ENCODE measurements at places on chromosomes 4 and X. TPM values are rescaled to one million over a fixed set of nuclear protein-coding genes. Genes with fewer than 3 reads are reported as not detected.

Gene FHIP1A
- 0.15 TPM for total RNA-seq

Gene ANKRD50
- total RNA-seq: 0.15 TPM

Gene IL3RA
- total RNA-seq: 0.44 TPM

DNA sequence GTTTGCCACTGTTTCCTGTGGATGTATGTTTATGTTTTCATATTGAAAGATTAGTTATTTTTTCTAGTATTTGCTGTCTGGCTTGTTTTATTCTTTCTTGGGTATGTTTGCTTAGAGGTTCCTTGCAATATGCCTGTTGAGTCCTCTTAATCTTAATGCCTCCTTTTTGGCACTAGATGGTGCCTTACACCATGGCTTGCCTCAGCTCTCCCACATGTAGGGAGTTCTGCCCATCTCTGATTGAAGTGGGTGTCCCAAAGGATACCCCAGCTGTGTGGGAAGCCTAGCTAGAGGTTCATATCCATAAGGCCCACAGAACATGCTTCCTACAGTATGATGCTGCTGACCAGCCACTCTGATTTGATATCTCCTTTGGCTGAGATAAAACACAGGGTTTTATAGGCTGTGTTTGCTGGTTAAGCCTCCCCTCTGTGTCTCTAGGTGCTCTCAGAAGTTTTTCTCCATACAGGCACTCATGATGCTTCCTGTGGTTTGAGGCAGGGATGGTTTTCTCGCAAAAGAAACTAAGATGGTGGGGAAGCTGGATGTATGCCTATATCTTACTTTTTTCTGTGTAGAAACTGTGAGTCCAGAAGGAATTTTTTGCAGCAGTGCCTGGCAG is 162.4 kb downstream of the ASB9 start:
- DNase-seq: no peak

- no peak for DNase-seq
Observed at GRCh38 chrX:148513661-148514060, 13.2 kb downstream of the AFF2 start.

Gene RTL9
- not detected for total RNA-seq

DNA sequence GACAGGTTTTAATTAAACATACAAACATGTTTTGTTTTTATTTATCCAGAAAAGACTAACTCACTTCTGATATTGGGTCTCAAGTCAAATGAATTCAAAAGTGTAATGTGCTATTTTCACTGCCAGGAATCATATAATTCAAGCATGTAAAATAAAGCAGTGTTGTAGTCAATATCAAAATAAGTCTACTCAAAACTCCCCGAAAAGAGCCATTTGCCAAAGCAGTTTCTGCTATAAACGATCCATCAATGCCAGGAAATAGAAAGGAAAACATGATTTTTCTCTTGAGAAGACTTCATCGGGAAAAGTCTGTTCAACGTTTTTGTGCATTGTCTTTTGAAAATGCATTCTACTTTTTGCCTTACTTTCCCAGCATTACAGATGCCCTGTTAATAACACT is 633.3 kb downstream of the FAT4 start:
- no peak for DNase-seq

- DNase-seq: no peak
Observed at GRCh38 chr4:4861390-4862018, 2.0 kb downstream of the MSX1 start.

DNA sequence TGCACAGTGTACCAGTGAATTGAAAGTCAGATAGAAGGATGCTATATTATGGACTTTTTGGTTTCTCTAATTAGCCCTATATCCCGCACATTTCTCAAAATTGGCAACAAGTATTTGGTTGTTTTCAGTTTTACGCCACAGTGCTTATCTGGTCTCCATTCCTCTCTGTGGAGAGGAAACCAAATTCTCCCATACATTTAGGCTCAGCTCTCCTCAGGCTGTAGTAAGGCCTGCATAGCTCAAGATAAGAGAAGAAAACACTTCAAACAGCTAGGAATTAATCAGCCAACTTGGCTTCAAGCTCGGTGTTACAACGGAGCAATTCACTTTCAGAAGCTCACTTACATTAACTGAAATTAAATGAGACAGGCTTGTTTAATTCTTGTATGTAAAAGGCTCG is 263.2 kb downstream of the PDHA2 start:
- no peak for DNase-seq

DNA sequence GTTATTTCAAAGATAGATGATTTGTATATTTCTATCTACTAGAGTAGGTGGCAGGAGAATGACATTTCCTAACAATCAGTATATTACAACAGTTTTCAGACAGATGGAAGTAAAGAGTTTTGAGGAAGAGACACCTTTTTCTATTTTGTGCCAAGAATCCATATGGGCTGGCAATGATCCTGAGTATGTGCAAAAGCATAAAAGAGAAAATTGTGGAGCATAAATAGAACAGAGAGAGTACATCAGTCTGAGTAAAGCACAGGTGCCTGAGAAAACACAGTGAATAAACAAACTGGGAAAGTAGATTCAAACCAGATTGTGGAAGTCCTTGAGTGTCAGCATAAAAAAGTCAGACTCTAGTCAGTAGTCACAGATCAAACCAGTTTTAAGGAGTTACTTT is 96.8 kb upstream of the WDR44 start:
- no peak for DNase-seq

DNA sequence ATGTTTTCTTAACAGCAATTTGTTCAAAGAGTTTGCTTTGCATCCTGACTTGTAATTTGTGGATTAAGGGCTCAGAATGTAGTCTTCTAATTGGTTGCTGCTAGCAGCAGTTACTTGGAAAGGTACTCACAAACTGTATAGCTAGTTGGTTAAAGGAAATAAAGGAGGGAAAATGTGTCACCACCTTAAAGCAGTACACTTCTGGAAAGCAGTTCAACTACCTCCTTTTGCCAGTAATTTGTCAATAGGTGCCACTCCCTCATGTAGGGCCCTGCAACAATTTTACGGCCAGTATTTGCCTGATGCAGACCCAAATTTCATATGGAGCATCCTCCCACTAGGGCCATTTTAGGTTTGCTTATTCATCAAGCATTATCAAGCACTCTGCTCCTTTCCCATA is 20.8 kb downstream of the AMOT start:
- DNase-seq: no peak

DNA sequence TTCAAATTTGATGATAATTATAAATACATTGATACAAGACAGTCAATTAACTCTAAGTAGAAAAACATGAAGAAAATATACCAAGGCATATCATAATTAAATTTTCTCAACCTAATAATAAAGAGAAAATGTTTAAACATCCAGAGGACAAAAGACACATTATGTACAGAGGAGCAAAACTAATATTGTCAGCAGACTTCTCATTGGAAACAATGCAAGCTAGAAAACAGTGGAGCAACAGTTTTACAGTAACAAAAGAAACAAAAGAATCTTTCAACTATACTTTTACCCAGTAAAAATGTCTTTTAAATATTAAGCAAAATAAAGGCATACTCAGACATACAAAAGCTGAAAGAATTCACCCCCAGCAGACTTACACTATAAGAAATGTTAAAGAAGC is 238.0 kb downstream of the TMA16 start:
- no peak for DNase-seq

Gene PPP2R2C
- total RNA-seq: not detected

GRCh38 chr4:76585897-76586360 is 150.9 kb downstream of the SHROOM3 start:
- DNase-seq: no peak

GRCh38 chr4:7465017-7465416 is 30.3 kb upstream of the PSAPL1 start:
- DNase-seq: no peak

DNA sequence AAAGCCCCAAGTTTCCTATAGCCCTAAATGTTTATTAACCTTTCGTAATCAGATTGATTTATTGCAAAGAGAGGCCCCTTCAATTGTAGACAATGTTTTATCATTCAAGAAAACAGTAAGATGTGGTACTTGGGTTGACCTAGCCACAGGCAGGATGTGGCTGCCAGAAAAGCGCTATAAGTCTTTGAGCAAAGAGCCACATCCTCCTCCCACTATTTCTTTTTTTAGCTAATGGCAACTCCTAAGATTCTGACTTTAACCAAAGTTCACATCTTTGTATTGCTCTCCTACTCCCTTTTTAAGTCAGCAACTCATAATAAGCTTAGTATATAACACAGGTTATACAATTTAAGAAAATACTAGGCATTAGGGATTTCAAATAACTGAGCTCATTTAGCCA is 70.7 kb upstream of the PPP3CA start:
- DNase-seq: peak; percentile 75

DNA sequence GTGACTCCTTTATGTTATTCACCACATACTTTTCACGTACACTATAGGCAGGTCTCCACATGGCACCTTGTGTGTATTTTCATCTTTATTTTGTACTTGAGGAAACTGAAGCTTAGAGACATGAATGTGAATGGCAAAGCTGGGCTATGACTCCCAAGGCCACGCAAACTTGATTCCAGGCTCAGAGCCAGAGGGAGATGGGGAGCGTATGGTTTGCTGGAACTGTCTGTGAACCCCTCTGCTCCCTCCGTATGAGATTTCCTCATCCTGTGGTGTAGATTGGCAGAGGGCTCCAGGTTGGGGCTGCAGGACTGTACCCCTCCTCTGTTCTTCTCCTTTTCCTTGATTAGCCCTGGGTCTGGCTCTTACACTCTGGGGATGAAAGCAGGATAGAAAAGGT is 16.1 kb upstream of the STARD8 start:
- DNase-seq: no peak

- no peak for DNase-seq
Observed at GRCh38 chr4:187396106-187396505, 599.5 kb upstream of the ZFP42 start.

GRCh38 chrX:40996886-40997530 is 88.2 kb upstream of the USP9X start:
- no peak for DNase-seq

- no peak for DNase-seq
Observed at GRCh38 chrX:21004835-21005234, 369.4 kb upstream of the CNKSR2 start.

- no peak for DNase-seq
Observed at GRCh38 chr4:125838924-125839323, 524.2 kb downstream of the FAT4 start.

- no peak for DNase-seq
Observed at GRCh38 chrX:6660567-6661264, 125.8 kb upstream of the VCX3A start.

DNA sequence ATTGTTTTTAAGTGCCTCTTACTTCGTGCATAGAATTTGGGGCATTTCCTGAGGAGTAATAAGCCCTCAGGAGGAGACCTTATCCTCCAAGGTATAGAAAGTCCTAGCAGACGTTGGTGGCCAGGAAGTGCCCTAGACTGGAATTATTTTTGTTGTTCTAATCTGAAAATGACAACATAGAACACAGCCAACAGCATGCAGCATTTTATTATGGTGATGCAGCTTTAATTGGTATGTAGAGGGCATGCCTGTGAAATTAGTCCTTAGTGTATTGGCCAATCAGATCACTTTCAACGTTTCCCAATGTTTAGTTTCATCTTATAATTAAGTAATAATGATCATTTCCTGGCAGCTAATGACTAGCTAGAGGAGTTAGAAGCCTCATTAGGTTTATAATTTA is 199.2 kb downstream of the SHROOM3 start:
- DNase-seq: no peak

GRCh38 chrX:2463973-2464676 is 36.7 kb downstream of the DHRSX start:
- DNase-seq: no peak

Gene CCKAR
- total RNA-seq: not detected

DNA sequence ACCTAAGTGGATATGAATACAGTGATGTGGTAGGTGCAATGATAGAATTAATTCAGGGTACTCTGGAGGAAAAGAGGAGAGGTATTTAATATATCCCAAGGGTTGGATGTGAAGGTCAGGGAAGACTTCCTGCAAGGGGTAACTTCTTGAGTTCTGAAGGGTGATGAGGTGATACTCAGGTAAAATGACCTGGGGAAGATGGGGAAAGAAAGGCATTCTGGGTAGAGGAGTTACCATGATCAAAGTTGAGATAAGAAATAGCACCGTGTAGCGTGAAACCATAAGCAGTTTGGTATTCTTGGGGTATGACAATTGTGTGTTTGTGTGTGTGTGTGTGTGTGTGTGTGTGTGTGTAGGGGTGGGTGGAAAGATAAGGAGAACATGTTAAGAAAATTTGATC is 270.4 kb upstream of the LCORL start:
- no peak for DNase-seq

Gene HELQ
- 15.3 TPM for total RNA-seq

GRCh38 chr4:185936650-185937376 is 124.8 kb upstream of the SORBS2 start:
- DNase-seq: no peak

Gene SORCS2
- not detected for total RNA-seq

All from CD8-positive, alpha-beta memory T cell (primary cell).